ENCODE measurements at places on chromosomes 2 and 18.

DNA sequence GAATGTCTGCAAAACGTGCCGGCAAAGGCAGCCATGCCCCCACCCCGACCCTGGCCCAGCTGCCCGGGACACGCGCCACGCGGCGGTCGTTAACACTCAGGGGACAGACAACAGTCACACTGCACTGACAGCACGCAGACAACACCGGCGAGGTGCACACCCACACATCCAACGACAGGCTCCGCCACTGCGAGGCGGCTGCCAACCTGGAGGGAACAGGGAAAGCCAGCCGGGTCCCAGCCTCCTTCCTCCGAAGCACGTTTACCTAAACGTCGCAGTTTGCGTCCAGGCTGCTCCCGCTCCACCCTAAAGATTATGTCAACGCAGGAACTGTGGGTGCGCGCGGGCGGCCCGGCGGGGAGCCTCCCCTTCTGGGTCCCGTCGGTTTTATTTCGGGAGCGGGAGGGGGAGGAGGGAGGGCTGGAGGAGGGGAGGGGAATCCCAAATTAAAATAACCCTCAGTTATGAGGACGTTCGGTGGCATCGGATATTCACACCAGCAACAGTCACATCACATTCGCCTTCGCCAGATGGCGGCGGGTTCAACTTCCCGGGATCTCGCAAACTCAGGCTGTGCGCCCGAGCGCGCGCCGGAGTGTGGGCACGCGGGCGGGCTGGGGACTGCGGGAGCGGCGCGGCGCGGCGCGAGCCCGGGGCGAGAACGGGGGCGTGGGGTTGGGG lies 644 bp downstream of the PTGR3 start:
- peak; percentile 26 for DNase-seq

DNA sequence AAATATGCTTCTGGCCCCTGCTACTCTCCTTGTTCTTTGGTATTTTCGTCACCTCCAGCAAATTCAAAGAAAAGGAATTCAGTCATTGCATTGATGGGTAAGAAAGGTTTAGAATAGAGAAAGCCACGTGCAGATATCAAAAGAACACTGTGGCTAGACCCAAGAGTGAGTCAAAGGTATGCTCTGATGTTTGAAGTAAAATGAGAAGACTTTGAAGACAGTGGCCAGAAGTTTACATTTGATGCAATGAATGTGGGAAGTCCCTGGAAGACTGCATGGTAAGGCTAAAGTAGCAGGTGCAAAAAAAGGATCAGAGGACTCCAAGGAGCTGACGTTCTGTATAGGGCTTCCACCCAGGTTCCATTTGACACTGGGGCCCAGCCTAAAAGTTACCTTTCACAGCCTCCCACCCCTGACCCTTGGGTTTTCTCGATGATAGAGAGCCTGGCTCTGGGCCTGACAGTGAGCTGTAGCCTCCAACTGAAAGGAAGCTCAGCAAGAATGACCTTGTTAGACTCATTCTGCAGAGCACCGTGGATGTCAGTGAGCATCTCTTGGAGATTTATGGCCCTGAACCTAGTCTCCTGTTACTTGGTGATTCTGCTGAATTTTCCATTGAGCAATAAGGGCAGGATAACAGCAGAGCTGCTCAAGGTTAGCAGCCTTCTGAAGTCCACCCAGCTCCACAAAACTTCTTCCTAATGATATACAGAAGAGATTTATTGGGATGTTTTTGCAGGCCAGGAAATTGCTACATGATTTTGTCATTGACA lies 223.7 kb upstream of the RBBP8 start:
- DNase-seq: peak; percentile 70

- no peak for DNase-seq
Observed at GRCh38 chr2:67686254-67686653, 289.1 kb downstream of the ETAA1 start.

GRCh38 chr2:105442721-105443120 lies 43.9 kb upstream of the FHL2 start:
- no peak for DNase-seq

GRCh38 chr2:105768961-105769452 lies 24.3 kb downstream of the NCK2 start:
- DNase-seq: peak; percentile 85

DNA sequence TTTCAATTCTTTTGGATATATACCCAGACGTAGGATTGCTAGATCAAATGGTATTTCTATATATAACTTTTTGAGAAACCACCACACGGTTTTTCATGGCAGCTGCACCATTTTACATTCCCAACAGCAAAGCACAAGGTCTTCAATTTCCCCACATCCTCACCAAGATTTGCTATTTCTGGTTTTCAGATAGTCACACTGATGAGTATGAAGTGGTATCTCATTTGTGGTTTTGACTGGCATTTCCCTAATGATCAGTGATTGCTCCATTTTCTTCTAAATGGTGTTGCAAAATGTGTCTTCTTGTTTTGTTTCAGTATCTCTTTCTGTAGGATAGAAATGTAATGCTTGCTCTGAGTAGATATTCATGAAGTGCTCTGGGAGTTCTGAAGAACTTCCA lies 52.0 kb downstream of the ANKRD44 start:
- peak; percentile 15 for DNase-seq

GRCh38 chr2:214995409-214995808 lies 143.0 kb downstream of the ABCA12 start:
- no peak for DNase-seq

GRCh38 chr2:175843625-175844024 lies 158.4 kb downstream of the LNPK start:
- no peak for DNase-seq
